ENCODE measurements at places on chromosomes 6 and 20. TPM values are rescaled to one million over a fixed set of nuclear protein-coding genes. Genes with fewer than 3 reads are reported as not detected.

ATP5F1E gene
- 27.7 TPM for total RNA-seq

MGME1 gene
- 9.5 TPM for total RNA-seq

ID1 gene
- total RNA-seq: 18.0 TPM

TOX2 gene
- total RNA-seq: 0.43 TPM

PPP1R16B gene
- total RNA-seq: not detected

TMEM14B gene
- total RNA-seq: 79.0 TPM

PTK6 gene
- total RNA-seq: under 0.01 TPM

LY6G6D gene
- not detected for total RNA-seq

MMP24 gene
- total RNA-seq: 0.43 TPM

FUT9 gene
- not detected for total RNA-seq

CMTR1 gene
- 39.0 TPM for total RNA-seq

CDSN gene
- total RNA-seq: not detected

SLC35D3 gene
- total RNA-seq: not detected

MMUT gene
- total RNA-seq: 16.0 TPM

DNA sequence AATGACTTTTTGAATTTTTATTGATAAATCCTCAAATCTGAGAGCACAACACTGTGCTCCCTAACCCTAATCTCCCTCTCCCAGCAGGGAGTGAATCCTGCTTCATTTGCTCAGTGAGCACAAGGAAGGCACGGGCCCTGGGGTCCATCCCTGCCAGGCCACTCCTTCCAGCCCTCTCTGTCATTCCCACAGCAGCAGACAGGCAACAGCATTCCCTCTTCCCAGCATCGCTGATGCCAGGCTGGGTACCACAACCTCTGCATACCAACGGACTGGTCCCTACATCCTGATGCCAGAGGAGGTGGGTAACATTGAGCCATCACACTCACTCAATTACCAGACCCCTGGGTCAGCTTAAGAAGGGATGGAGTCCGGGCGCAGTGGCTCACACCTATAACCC lies 34.2 kb downstream of the MRPL14 start:
- no peak for DNase-seq

DNA sequence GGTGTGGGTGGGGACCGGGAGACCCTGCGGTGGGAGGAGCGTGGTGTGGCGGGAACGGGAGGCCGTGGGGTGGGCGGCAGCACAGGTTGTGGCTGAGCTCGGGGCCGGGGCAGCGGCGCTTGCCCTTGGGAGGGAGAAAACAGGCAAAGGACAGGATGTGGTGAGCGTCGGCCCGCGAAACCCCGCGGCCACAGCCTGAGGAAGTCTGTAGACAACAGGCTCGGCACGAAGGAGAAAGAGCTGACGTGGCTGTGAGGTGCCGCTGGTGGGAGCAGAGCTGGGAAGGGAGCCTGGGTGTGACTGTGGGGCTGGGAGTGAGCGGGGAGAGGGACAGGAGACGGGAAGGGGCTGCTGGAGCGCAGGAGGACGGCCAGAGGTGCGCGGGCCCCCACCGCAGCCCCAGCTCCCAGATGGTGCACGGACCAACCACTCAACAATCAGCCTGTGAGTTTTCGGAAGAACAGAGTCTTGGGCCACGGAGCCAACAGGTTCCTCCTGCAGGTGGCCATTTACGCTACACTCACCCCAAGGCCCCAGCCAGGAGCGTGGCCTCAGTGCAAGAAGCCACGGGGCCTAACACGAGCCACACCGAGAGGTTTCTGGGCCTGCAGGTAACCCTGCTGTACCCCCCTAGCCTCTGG lies 202.8 kb downstream of the DLL1 start:
- DNase-seq: no peak

- peak; percentile 71 for DNase-seq
Measured at GRCh38 chr6:155782320-155782731, 326.7 kb upstream of the NOX3 start.

- no peak for DNase-seq
Measured at GRCh38 chr20:40632346-40632976, 56.6 kb downstream of the MAFB start.

- no peak for DNase-seq
Measured at GRCh38 chr20:45470262-45470931, 844 bp downstream of the WFDC2 start.

GRCh38 chr6:61751986-61752385 lies 534.0 kb downstream of the KHDRBS2 start:
- DNase-seq: no peak

- no peak for DNase-seq
Measured at GRCh38 chr6:165961233-165961632, 206.4 kb downstream of the TBXT start.

GRCh38 chr20:3276680-3277015 lies 37.7 kb upstream of the SLC4A11 start:
- peak; percentile 40 for DNase-seq

DNA sequence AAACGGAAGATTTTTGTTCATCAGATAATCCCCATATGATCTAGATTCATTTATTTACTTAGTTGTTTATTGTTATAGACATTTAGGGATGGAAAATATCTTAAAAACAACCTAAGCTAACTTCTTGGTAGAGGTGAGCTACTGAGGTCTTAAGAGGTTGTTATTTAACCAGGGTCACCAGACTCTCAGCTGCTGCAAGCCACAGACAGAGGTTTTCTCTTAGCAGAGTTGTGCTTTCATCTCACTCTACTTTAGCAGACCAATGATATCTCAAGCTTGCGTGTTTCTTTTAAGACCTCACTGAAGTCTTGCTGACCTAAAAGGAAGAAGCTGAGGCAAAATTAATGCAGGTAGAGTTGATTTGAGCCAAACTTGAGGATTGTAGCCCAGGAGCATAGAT lies 43.6 kb downstream of the NCOA7 start:
- DNase-seq: peak; percentile 30

DNA sequence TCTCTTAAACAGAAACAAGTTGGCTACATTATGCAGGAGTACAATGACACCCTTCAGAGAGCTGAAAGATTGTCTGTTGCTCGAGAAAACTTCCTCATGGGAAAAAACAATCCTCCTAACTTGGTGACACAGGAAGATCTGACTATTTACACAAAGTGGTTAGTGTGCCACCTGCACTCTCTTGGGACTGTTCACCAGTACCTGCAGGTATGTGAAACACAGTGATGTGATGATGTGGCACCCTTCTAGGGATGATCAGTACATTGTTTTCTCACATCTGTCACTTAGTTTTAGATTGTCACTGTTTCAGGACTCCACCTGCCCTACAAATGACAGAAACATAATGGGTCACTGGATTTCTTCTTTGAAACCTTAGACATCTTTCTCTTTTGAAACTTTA lies 101.8 kb downstream of the CEP57L1 start:
- no peak for DNase-seq

GRCh38 chr6:7591770-7592169 lies 1.8 kb downstream of the SNRNP48 start:
- DNase-seq: no peak

GRCh38 chr6:135798751-135799515 lies 52.6 kb upstream of the PDE7B start:
- DNase-seq: no peak

- DNase-seq: no peak
Measured at GRCh38 chr6:16751251-16751946, 9.9 kb downstream of the ATXN1 start.

DNA sequence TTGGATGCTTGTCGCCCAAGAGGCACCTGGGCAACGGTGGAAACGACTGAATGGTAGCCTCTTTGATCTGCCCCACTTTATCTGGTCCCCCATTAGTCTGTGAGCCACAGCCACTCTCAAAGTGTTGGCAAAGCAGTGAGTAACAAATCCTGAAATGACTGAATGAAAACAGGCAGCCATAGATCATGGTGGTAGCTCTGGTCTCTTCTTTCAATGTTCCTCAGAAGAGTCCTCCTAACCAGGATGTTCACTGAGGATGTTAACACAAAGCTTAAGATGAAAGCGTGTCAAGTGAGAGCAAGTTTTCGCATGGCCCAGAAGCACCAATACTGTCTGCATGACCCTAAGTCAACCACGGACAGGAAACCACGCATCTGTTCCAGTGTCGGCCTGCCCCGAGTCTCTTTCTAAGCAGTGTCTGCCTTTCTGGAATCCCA lies 107.3 kb downstream of the IRF4 start:
- peak; percentile 75 for DNase-seq

DNA sequence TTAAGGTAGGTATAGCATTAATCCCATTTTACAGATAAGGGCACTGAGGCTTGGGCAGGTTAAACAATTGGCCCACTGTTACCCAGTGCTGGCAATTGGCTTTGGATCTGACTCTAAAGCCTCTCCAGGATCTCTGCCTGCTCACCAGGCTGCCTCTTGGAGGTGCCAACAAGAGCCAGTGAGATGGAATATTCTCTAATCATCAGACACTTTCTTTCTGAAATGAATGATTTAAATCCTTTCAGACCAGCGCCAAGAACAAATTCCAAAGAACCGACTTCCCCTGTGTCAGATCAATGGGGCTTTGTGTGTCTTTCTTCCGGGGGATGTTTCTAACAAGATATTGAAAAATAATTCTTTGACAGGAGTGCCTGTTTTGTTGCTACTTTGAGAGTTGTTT lies 23.6 kb downstream of the CYP39A1 start:
- DNase-seq: no peak

DNA sequence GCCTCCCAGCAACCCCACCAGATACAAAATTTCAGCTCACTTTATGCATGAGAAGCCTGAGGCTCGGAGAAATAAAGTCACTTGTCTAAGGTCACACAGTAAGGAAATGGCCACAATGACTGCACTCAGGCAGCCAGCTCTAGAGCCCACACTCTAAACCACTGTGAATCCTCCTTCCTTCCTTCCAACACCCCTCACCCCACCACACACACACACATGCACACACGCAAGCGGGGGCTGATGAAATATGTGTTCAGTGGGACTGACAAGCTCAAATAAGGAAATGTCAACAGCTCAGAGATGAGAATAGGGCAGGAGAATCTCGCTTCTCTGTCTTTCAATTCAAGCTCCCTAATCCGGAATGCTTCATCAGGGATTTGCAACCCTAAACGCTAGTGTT lies 6.0 kb upstream of the BPIFA1 start:
- DNase-seq: no peak

- DNase-seq: no peak
Measured at GRCh38 chr6:3569816-3570215, 113.0 kb upstream of the SLC22A23 start.

DNA sequence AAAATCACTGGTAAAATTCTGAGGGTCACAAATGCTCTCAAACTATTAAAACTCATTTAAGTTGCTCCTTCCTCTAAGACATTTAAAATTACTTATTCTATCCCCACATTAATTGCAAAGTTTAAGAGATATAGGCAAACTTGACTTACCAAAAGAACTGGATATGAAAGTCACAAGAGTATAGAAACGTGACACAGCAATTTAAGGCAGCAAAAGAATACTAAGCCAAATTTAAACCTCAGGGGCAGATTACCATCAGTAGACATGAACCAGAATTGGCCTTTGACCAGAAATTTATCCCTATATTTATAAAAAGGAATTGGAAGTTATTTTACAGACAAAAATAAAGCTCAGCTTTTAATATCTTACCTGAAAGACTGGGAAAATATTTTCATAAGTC lies 56.0 kb downstream of the MAP3K7 start:
- DNase-seq: no peak

DNA sequence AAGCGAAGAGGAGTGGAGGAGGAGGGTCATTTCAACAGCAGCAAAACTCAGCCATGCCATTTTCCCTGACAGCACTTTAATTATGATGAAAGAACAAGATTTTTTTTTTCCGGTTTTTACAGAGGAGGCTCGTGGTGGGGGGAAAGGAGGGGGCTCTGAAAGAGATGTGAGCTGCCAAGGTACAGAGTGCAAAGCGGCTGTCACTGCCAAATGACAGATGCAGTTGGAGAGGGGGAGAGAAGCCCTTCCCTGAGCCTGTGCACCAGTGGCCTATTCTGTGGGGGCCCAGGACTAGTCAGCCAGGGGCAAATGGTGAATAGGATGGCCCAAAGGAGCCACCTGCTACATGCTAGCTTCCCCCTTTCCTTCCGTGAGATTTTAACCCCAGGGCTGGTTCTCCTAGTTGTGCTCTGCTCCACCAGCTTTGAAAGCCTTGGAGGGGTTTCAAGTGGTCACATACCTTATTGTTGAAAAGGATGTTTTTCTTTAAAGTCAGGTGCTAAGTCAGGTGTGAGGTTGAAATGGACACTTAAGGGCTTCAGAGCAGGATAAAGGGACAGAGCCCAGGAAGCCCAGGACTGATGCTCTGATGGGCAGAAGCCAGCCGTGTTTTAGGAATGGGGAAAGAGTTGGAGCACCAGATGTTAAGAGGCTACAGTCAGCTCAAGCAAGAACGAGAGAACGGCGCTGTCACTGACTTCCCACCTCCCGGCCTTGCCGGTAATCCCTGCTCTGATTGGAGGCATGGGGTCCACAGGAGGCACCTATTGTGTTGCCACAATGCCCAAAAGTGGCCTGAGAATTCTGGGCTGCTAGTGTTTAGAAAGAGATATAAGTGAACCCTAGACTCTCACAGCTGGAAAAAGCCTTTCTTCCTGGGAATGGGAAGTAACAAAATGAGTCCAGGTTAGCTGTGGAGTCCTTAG lies 24.8 kb downstream of the GNAS start:
- no peak for DNase-seq

GRCh38 chr6:141309295-141309694 lies 823.4 kb upstream of the GJE1 start:
- DNase-seq: peak; percentile 9

All from fibroblast of villous mesenchyme (primary cell).